ENCODE measurements at places on chromosomes 3 and 15.
A peak's percentile ranks its signal among the peaks of the same experiment; 100 is the strongest.

DNA sequence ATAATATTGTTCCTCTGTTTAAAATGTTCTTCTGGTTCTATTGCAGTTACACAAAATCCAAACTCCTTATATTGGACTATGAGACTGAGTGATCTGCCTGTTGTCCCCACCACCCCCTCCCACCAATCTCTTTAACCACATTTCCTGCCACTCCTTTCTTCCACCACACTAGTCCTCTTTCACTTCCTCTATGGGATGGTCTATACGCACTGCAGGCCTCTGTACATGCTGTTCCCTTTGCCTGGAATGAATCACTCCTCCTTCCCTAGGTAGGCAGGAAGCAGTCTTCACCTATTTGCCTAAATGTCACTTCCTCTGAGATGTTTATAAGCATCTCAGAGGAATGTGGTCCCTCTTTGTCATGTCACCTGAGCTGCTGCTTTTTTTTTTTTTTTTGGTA lies 4.0 kb downstream of the MAP2K1 start:
- no peak for DNase-seq

DNA sequence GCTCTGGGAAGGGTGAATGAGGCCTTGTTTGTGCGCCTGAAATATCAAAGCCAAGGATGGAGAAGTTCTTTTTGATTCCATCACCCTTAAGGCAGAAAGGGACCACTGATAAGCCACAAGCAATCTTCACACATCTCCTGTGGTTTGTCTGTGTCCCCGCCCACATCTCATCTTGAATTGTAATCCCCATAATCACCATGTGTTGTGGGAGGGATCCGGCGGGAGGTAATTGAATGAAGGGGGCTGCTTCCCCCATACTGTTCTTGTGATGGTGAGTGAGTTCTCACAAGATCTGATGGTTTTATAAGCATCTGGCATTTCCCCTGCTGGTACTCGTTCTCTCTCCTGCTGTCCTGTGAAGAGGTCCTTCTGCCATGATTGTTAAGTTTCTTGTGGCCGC lies 329.6 kb upstream of the RGMA start:
- no peak for DNase-seq

DNA sequence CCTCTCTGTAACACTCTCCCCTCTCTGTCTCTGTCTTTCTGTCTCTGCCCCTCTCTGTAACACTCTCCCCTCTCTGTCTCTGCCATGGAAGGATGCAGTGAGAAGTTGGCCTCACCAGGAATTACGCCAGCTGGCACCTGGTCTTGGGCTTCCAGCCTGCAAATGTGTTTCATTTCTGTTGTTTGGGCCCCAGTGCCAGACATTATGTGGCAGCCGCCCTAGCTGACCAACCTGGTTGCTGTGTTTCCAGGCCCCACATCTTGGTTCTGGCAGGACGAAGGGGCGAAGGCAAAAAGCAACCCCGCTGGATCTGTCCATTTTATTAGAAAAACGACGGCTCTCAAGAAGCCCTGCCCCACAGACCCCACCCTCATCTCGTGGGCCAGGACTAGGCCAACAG lies 5.2 kb upstream of the ZXDC start:
- DNase-seq: no peak

- DNase-seq: peak; percentile 74
These were observed 7.4 kb upstream of the PSMD6 start for GRCh38 chr3:64030741-64031140.

GRCh38 chr15:100241572-100242482 lies 99.9 kb downstream of the ADAMTS17 start:
- DNase-seq: no peak

All from AG08396 (cell line).